CD14-positive monocyte (primary cell): ENCODE measurements at places on chromosomes 13 and 19.
A peak's percentile ranks its signal among the peaks of the same experiment; 100 is the strongest.

DNA sequence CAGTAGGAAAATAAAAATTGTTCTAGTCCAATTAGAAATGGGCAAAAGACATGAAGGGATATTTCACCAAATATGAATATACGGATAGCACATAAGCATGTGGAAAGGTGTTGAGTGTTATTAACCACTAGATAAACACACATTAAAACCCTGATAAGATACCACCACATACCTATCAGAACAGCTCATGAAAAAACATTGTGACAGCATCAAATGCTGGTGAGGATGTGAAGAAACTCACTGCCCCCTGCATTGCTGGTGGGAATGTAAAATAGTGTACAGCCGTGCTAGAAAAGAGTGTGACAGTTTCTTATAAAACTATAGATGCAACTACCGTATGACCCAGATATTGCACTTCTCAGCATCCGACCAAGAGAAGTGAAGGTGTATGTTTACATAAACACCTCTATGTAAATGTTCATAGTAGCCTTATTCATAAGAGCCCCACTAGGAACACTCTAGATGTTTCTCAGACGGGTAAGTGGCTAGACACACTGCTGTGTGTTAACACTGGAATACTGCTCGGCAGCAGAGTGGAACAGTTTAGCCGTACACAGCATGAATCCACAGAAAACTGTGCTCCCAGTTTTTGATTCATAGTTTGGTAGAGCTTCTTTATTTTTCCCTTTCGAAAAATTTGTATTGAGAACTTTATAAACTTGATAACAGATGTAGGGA is 321.1 kb downstream of the MYO16 start:
- no peak for DNase-seq

- DNase-seq, result no peak
Measured at GRCh38 chr13:44155422-44156293, 218.0 kb upstream of the SERP2 start.

- DNase-seq, result no peak
Measured at GRCh38 chr13:66210677-66211076, 1019.5 kb downstream of the PCDH9 start.

- DNase-seq, result no peak
Measured at GRCh38 chr13:27177852-27178251, 6.2 kb upstream of the USP12 start.

DNA sequence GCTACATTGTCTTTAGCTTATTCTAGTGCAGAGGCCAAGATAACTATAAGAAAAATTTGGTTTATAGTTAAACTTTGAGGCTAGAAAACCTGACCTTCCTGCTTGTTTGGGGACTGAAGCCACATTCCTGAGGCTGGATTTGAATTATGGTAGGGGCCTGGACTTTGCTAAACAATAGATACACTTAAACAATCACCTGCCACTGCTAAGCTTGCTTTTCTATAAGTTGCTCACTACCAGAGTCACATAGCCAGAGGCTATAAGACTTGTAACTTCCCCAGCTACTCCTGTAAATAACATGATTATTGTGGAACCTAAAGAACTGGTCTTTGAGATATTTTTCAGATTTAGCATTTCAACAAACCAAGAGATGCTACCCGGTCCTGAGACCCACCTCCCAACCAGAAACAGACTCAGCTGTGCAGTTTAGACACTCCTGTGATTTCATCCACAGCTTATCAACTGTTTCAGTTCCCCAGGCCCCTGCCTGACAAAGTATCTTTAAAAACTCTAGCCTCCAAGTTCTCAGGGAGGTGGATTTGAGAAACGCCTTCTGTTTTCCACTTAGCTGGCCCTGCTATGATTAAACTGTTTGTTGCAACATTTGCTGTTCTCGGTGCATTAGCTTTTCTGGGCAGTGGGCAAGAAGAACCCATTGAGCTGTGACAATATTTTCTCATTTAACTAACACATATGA is 77.7 kb downstream of the MIPEP start:
- no peak for DNase-seq

DNA sequence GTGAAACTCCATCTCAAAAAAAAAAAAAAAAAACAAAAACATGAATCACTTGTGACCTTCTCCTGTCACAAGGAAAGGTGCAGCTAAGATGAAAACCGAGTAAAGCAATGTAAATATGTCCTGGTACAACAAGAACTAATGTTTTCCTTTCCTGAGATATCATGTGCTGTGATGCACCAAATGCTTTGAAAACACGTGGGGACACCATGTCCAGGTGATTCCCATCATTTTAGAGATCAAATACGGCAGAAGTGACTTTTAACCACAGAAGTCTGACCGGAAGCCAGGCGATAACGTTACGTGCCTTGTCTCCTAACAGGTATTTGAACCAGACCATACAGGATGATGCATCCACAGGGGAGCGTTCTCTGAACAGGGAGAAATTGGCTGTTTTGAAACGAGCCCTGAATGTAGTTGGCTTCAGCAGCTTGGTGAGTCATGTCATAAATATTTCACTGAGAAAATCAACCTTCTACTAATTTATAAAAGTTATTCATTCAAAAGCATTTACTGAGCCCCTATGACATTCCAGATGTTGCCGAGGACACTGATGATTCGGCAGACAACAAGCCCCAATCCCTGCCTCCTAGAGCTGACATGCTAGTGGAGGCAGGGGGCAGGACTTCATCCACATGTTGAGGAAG is 328.1 kb downstream of the MYO16 start:
- DNase-seq, result no peak

GRCh38 chr13:33262062-33262487 is 23.5 kb downstream of the STARD13 start:
- no peak for DNase-seq

- DNase-seq, result no peak
Measured at GRCh38 chr13:77737583-77738200, 40.2 kb downstream of the SLAIN1 start.

DNA sequence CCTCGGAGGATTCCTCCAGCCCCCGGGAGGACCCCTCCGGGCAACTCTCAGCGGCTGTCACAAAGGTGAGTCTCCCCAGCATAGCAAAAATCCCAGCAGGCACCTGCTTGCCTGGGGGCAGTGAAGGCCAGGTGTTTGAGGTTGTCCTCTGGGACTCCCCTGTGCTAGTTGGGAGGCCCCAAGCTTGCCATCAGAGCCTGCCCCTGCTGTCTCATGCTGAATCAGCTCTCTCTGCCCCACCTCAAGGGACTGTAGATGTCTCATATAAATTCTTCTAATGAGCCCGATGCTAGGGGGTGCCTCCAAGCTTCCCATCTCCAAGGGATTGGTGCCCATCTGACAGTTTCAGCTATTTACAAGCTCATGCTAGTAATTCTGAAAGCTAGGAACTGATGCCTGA is 53.6 kb downstream of the NWD1 start:
- DNase-seq, result no peak

DNA sequence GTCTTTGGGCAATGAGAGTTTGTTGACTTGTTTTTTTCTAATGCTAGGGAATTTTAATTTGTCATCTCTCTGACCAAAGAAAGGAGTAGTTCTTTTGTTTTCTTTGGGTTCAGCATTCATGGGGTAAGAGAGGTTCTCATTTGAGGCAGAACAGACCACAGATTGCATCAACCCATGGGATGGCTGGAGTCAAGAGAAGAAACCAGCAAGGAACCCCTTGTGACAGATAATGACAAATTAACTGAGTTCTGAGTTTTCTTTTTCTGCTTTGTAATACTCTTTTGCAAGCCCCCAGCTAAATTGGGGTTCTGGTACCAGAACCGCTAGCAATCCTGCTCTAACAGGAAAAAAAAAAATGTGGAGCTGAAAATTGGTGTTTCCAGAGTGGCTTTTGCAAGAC is 864.1 kb downstream of the DIAPH3 start:
- no peak for DNase-seq

DNA sequence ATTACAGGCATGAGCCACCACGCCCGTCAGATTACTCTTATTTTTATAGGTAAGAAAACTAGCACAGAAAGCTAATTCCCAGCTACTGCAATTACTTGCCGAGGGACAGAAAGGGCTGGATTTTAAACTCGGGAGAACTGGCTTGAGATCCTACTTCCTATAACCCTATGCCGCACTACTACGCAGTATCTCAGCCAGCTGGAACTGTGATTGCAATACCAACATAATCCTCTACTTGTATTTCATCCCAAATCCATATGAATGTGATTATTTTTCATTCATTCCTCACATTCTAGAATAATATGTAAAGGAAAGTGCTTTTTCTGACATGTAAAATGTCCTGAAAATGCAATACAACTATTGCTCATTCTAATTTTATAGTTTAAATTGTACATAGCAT is 773.8 kb upstream of the GPC6 start:
- no peak for DNase-seq

- no peak for DNase-seq
Measured at GRCh38 chr13:106533943-106534638, 1.4 kb downstream of the EFNB2 start.

DNA sequence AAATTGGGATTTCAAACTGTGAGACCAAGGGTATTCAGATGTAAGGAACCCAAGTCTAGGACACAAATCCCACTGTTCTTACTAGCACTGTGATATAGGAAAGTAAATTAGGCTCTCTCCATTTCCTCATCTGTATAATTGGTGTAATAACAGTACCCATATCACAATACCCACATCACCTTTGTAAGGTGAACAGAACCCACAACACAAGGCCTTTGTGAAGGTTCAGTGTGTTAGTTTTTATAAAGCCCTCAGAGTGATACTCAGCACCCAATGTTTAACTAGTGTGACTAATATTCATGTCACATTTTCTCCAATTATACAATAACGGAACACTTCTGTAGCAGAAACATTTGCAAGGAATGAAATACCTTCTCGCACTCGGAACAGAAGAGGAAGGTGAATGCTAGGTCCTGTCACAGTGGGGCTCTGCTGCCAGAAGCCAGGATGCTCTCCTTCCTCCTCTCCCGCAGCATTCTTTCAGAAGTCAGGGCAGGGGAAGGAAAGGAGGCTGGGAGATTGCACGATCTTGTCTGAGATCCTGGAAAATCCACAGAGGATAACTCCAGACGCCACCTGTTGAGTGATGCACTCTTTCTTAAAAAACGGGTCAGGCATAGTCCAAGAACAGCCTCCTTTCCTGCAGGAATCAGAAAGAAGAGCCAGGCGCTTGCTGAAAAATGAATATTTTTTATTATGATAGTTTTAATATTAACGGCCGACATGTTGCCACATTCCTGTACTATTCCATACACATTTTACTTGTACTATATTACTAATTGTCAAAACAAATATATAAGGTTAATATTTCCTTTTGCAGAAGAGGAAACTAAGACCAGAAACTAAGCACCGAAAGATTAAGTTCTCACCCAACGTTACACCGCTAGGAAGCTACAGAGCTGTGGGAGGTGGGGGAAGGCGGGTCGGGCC is 762 bp downstream of the ZNF45 start:
- no peak for DNase-seq

- no peak for DNase-seq
Measured at GRCh38 chr19:40370997-40371801, 18.8 kb downstream of the HIPK4 start.

DNA sequence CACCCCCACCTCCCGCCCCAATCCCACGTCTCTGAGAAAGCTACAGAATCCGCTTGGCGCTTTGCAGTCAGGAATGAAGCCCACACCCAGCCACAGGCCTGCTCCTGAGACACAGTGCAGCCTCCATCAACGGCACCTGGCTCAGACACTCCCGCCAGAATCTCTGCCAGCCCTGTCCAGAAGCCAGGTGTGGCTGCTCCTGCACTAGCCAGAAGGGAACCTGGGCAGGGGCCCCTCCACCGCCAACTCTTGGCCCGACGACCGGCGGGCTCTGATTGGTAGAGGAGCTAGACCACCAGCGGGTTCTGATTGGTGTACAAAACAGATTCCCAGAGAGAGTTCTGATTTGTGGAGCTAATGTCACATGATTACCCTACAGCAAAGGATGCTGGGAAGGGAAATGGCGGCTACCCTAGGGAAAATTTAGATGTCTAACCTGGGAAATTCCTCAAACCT is 2.9 kb upstream of the PPP6R1 start:
- no peak for DNase-seq

- DNase-seq, result peak; percentile 96
Measured at GRCh38 chr19:38684078-38684861, 36.8 kb downstream of the ACTN4 start.

DNA sequence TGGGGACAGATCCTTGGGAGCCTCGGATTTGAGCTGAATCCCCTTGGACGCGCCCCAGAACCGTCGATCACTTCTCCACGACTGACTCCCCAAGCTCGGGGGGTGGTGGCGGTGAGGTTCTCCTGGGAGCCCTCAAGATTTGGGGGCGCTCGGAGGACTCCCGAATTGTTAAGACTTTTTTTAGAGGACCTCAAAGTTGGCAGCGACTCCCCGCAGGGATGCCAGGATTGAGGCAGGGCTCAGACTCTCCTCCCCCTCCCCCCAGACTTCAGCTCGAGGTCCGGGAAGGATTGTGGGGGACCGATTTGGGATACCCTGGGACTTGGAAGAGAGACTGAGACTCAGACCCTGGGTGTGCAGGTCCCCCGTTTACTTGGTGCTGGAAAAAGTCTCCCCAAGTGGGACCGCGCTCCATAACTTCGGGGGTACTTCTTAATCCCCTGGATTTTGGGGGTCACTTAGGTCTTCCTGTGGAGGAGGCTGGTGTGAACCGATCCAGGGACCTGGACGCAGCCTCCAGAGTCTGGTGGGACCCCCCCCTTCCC is 665 bp downstream of the VASP start:
- DNase-seq, result no peak

DNA sequence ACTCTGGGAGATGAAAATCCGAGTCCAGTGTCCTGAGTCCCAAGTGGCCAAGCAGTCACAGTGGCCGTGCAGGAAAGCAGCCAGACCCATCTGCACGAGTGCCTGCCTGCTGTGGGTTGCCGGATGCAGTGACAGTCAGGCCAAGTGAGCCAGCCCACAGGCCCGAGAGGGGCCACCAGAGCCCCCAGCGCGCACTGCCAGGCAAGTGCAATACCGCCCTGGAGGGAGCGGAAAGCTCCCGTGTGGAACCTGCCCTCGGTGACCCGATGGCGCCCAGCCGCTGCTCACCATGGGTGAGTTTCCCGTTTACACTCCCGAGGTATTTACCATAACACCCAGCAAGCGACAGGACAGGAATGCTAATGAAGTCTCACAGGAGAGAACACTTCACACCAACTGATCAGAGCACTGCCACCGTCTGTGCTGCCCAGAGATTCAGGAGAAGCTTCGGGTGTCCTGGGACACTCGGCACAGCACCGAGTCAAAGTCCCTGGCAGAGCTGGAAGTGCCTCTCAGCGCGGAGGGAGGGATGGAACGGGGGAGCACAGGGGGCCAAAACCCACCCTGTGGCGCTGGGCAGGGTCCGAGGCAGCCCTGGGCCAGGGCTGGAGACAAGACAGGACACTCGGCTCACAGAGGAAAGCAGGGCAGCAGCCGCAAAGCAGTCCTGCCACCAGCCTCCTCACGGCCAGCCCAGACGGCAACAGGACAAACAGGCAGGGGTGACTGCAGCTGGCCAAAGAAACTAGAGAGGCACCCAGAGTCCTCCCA is 21.3 kb upstream of the TINCR start:
- no peak for DNase-seq

- peak; percentile 87 for DNase-seq
Measured at GRCh38 chr19:47231215-47232054, 436 bp upstream of the BBC3 start.

GRCh38 chr13:45361596-45362206 is 20.7 kb upstream of the TPT1 start:
- no peak for DNase-seq
